ENCODE measurements at places on chromosomes 6 and 20.

DNA sequence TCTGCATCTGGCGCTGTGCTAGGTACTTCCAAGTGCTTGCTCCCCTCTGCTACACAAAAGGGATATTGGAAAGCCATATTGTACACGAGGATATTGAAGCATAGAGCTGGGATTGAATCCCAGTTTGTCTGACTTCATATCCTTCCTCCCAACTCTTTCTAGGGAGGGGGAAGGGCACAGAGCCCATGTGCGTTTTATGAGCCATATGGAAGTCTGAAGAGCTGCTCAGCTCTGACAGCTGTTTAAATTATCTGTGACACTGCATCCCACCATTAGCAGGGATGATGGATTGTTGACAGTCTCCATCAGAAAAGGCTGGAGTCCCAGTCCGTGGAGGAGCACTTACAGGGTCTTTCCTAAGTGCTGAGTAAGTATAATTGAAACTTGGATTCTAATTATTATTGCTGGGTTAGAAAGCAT lies 18.4 kb downstream of the TIAM2 start:
- DNase-seq: no peak

DNA sequence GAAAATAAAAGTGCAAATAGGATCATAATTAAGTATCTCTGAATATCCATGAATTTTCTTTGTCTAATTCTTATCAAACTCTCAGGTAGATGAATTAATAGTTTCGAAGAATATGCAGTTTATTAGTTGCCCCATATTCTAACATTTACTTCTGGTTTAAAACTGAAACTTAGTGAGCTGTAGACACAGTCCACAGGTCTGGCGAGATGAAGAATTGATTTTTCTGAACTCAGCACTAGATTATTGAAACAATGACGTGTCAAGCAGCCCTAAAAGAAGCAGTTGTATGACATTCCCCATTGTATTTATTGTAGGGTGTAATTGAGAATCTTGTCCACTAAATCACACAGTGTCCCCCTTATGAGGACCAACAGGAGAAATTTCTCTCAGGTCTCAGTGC lies 407.1 kb downstream of the GRIK2 start:
- no peak for DNase-seq

GRCh38 chr6:112180095-112180820 lies 74.1 kb downstream of the LAMA4 start:
- peak; percentile 25 for DNase-seq

GRCh38 chr6:89984926-89985750 lies 90.9 kb downstream of the GJA10 start:
- no peak for DNase-seq

GRCh38 chr6:13412639-13413465 lies 74.5 kb downstream of the GFOD1 start:
- no peak for DNase-seq

- DNase-seq: peak; percentile 74
Observed at GRCh38 chr20:50146732-50147662, 6.5 kb downstream of the PEDS1 start.

DNA sequence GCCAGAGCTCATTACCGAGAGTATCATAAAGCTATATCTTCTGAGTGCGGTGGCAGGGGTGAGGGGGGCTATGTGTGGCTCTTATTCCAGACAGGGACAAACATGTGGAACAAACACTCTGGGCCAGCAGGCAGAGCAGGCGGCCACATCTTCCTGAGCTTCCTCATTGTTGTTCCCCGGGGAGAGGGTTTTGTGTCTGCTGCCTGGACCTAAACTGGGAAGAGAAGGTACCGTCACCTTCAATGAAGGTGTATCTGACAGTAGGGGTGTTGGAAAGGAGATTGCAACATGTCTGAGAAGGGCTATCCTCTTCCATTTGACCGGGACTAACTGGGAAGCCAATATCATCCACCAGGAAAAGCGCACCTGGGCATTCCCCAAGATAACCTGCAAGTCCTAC lies 1.6 kb upstream of the TFAP2D start:
- no peak for DNase-seq

GRCh38 chr20:63895202-63895951 lies 451 bp downstream of the DNAJC5 start:
- no peak for DNase-seq

GRCh38 chr20:45058168-45058850 lies 42.6 kb downstream of the KCNS1 start:
- DNase-seq: no peak

DNA sequence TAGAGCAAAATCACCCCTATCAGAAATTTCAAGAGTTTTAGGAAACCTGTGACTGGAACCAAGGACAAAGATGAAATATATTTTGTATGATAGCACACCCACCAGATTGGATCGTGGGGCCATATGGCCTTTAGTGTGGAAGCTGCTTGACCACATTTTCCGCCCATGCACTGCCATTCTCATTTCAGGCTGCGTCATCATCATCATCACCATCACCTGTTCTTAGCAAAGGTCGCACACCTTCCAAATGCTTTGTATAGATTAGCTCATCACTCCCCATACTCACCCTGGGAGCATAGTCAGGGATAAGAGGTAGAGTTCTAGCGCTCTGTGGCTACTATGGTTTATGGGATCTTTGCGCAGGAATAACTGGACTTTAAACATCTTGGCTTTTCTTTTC lies 185.7 kb downstream of the MTHFD1L start:
- peak; percentile 9 for DNase-seq

GRCh38 chr6:29678114-29678513 lies 2.8 kb downstream of the ZFP57 start:
- DNase-seq: no peak

GRCh38 chr6:170034294-170034693 lies 256.6 kb downstream of the DLL1 start:
- no peak for DNase-seq

DNA sequence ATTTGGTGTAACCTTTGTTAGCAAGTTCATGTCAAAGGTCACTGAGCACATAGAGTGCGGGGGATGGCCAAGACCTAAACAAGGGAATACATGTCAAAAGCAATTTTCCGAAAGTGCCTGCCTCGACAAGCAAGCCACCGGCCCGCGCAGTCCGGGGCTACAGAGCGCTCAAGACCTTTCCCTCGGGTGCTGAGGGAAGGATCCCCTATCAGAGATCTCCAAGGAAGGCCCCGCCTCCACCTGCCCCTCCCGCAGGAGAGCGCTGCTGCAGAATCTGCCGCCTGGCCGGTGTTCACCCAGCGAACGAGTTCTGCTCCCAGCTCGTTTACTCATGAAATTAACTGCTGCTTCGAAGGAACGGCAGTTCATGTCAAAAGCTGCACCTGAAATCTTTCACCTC lies 252.7 kb downstream of the BMP7 start:
- DNase-seq: no peak

- no peak for DNase-seq
Observed at GRCh38 chr20:33407251-33407650, 5.9 kb upstream of the CDK5RAP1 start.

DNA sequence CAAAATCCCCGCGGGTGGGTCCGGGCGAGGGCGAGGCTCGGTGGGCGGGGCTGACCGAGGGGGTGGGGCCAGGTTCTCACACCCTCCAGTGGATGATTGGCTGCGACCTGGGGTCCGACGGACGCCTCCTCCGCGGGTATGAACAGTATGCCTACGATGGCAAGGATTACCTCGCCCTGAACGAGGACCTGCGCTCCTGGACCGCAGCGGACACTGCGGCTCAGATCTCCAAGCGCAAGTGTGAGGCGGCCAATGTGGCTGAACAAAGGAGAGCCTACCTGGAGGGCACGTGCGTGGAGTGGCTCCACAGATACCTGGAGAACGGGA lies 809 bp downstream of the HLA-G start:
- DNase-seq: peak; percentile 26

DNA sequence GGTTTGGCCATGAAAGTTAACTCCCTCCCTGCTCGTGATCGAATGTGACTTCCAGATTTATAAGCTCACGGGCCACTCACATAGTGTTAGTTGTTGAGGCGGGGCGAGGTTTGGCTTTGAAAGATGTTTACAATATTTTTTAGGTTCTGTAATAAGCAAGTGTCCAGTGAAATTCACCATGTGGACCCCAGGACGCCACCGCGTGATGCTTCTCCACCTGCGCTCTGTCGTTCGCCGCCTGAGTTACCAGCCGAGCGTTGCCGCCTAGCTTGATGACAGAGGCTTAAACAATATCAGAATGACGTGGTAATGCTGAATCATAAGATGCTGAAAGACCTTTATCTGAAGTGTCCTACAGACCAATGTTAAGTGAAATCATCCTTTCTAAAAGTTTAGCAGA lies 241.0 kb downstream of the MYLK4 start:
- DNase-seq: no peak

DNA sequence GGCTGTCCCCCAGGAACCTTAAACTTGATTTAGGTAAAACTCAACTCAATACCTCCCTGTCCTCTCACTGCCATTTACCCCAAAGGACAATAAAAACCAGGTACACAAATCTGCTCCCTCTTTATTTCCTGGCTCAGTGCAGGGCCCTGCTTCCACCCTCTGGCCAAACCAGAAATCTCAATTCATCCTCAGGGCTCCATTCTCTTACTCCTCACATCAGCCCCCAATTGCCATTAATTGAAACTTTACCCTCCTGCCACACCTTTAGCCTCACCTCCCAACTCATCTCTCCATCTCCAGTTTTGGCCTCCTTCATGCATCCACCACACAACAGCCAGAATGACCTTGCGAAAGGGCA lies 10.5 kb downstream of the ZBTB2 start:
- no peak for DNase-seq

- no peak for DNase-seq
Observed at GRCh38 chr6:44831002-44831610, 443.6 kb downstream of the CDC5L start.

- DNase-seq: peak; percentile 14
Observed at GRCh38 chr20:37911838-37912281, 8.9 kb downstream of the VSTM2L start.

DNA sequence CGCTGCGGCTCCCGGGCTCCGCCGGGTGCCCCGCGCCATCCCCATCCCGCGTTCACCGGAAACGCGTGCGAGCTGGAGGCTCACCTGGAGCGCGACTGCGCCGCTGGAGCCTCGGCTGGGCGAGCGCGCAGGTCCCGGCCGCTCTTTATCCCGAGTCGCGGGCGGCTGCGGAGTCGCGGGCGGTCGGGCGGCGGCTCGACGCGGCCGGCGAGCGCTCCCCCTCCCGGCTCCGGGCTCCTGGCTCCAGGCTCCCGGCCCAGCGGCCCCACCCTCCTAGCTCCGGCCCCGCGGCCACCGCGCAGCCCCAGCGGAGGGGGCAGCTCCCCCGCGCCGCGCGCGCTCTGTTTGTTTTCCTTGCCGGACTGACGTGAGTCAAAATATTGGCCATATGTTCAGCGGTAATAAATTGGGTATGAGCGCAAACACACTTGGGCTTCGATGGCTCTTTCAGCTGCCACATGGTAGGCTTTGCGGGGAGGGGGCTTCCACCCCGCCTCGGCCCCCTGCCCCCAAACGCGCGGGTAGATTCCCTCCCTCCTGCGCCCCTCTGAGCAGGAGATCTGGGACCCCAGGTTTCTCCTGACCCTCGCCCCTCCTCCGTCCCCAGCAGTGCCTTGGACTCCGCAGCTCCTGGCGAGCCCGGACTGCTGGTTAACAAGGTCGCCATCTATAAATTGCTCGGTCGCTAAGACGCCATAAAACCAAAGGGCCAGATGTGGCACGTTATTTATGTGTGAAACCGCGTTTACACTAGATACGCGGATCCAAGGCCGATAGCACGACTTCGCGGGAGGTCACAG lies 8.8 kb upstream of the NKX2-2 start:
- no peak for DNase-seq

- no peak for DNase-seq
Observed at GRCh38 chr20:1297486-1297885, 31.4 kb downstream of the SNPH start.

- DNase-seq: no peak
Observed at GRCh38 chr20:13744352-13744751, 40.4 kb downstream of the ESF1 start.

- no peak for DNase-seq
Observed at GRCh38 chr6:169231790-169232506, 21.7 kb downstream of the THBS2 start.

- no peak for DNase-seq
Observed at GRCh38 chr20:63363013-63363957, 2.1 kb upstream of the CHRNA4 start.

DNA sequence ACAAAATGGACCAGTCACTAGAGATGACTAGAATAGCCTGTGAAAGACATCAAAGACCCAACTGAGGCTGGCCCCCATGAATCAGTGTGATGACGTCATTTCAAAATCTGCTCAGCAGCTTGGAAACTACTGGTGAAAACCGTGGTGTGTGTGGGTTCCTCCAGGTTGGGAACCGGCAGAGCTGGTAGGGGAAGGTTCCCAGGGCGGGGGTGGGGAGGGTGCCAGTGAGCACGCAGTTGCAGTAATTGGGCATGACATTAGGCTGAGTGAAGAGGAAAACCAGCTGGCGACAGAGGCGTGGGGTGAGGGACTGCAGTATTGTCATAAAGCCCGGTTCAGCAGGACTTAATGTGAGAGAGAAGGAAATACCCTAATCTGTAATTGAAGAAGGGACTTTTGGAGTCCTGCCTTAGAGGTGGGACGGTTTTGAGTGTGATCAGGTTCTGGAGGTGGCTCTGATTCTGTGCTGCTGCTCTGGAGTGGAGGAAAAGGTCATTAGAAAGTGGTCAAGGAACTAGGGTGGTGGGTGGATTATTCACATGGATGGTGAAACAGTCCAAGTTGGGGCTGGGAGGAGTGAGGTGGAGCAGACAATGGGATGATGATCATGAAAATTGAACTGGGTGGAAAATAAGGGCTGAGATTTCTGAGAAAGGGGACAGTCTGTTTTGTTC lies 52.0 kb upstream of the MTHFD1L start:
- DNase-seq: peak; percentile 39

GRCh38 chr6:100234625-100235024 lies 230.1 kb downstream of the SIM1 start:
- no peak for DNase-seq

GRCh38 chr20:10453241-10453640 lies 18.1 kb downstream of the SLX4IP start:
- peak; percentile 21 for DNase-seq

DNA sequence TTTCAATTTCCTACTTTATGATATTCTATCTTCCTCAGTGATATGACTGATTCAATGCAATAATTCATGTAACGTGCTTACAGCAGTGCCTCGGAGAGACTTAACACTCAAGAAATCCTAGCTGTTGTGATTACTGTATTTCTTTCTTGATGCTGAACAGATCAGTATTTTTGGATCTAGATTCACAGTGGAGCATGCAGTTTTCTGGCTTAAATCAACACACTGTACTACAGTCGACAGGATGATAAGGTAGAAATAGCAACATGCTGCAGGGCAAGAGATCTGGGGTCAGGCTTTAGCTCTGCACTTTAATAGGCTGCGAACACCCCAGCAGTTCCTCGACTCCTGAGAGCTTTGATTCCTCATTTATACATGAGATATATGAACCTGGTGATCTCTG lies 161.0 kb downstream of the AIG1 start:
- DNase-seq: no peak

DNA sequence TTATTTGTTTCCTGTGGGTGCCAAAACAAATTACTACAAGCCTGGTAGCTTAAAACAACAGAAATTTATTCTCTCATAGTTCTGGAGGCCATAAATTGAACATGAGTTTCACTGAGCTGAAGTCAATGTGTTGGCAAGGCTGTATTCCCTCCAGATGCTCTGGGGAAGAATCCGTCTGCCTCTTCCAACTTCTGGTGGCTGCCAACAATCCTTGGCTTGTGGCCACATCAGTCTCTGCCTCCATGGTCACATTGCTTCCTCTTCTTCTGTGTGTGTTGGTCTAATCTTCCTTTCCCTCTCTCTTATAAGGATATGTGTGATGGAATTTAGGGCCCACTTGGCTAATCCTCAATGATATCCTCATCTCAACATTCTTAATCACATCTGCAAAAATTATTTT lies 92.8 kb upstream of the EPB41L1 start:
- DNase-seq: no peak

Measured in activated naive CD8-positive, alpha-beta T cell treated with anti-CD3 and anti-CD28 coated beads for 36 hours (primary cell).